ENCODE measurements at places on chromosomes 16 and 17. TPM values are rescaled to one million over a fixed set of nuclear protein-coding genes. Genes with fewer than 3 reads are reported as not detected.

- no peak for DNase-seq
These were observed 527 bp downstream of the CIAPIN1 start for GRCh38 chr16:57446531-57447185.

- DNase-seq = no peak
These were observed 938 bp downstream of the DEXI start for GRCh38 chr16:10941127-10941933.

The CDH16 gene
- total RNA-seq = 3.2 TPM

The PER1 gene
- total RNA-seq = 5.5 TPM

DNA sequence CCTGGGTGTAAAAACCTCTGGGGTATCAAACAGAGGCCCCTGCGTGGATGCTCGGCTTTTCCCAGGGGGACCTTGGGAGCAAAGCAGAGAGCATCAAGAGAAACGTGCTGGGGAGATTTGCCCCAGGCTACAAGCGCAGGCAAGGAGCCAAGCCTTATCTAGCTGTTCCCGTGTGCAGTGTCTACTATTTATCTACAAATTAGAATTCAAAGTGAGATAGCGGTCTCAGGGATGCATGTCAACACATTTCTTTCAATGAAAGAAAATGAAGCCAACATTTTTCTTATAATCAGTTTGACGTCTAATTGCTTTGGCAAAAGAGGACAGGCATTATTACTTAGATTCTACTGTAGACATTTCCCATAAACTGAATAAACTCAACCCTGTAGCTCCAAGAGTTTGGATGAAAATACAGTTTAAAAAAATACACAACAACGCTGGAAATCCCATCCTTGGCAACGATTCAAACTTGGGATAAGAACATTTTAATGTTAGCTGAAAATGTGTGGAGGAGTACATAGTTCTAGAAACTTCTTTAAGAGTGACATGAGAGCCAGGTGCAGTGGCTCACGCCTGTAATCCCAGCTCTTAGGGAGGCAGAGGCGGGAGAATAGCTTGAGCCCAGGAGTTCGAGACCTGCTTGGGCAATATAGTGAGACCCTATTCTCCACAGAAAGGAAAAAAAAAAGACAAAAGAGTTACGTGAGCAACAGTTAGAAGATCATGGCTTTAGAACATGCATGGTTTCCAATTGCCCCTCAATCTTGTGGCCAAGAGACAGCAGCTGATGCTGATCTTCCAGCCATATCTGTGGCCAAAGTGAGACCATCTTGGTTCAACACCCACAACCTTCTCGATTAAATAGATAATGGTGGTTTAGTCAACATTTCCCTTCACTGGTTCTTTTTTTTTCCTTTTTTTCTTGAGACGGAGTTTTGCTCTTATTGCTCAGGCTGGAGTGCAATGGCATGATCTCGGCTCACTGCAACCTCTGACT, 7.2 kb downstream of the SPNS3 start:
- DNase-seq = no peak

GRCh38 chr16:84714028-84714427, 14.2 kb downstream of the USP10 start:
- DNase-seq = no peak

DNA sequence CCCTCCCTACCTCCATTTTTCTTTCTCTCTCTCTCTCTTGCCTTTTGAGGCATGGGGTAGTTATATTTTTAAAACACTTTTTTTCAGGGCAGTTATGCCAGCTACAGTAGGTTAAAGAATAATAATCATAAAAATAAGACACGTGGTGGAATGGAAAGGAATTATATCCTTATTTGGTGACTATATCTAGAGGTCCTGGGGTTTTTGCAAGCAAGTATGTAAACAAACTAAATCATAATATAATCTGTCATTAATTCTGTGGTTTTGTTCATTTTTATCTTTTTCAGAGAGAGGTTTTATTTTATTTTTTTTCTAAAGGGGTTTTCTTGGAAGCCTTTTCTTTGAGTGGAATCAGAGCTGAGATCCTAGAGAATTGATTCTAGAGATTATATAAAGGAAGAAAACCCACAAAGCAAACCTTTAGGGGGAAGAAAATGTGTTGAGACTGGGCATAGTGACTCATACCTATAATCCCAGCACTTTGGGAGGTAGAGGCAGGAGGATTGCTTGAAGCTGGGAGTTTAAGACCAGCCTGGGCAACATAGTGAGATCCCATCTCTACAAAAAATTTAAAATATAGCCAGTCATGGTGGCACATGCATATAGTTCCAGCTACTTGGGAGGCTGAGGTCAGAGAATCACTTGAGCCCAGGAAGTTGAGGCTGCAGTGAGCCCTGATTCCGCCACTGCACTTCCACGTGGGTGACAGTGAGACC, 53.2 kb downstream of the NQO1 start:
- DNase-seq = no peak

DNA sequence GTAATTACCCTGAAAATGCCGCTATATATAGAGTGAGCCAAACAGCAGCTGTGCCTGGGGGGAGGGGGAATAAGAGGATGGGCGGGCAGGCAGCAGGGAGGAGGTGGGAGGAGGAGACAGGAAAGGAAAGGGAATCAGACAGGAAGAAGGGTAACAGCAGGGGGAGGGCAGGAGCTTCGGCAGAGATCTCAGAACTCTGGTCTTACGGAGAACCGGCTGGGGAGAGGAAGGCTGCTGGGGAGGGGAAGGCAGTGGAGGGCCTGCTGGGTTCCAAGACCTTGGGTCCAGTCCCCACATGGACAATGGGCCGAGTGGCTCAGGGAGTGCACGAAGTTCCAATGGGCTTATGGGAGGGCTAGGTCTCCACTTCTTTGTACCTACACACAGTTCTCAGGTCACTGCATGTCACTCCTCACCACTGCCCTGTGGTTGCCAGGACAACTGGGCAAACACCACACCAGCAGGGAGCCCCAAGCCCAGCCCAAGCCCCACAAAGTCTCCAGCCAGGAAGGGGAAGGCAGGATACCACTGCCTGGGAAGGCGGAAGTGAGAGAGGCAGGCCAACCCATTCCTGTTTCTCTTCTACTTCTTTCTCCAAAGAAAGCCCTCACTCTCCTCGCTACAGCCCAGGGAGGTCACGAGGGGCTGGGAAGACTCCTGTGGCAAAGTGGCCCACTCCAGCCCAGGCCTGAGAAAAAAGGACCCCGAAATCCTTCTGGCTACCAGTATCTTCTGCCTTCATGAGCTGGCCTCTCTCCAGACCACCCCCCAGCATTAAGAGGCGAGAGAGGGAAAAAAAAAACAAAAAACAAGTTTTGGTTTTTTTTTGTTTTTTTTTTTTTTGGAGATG, 25.3 kb downstream of the G6PC3 start:
- DNase-seq = peak; percentile 94
